ENCODE measurements at places on chromosomes 2 and 18. TPM values are rescaled to one million over a fixed set of nuclear protein-coding genes. Genes with fewer than 3 reads are reported as not detected.

The SRD5A2 gene
- not detected for total RNA-seq

The RFTN2 gene
- total RNA-seq: not detected

The MOGAT1 gene
- total RNA-seq: not detected

The PAX3 gene
- total RNA-seq: not detected

The ASB18 gene
- total RNA-seq: not detected

GRCh38 chr18:7953095-7953958 is 386.2 kb downstream of the PTPRM start:
- DNase-seq: no peak

- DNase-seq: peak; percentile 55
Measured at GRCh38 chr2:203790134-203790852, 77.3 kb upstream of the CTLA4 start.

DNA sequence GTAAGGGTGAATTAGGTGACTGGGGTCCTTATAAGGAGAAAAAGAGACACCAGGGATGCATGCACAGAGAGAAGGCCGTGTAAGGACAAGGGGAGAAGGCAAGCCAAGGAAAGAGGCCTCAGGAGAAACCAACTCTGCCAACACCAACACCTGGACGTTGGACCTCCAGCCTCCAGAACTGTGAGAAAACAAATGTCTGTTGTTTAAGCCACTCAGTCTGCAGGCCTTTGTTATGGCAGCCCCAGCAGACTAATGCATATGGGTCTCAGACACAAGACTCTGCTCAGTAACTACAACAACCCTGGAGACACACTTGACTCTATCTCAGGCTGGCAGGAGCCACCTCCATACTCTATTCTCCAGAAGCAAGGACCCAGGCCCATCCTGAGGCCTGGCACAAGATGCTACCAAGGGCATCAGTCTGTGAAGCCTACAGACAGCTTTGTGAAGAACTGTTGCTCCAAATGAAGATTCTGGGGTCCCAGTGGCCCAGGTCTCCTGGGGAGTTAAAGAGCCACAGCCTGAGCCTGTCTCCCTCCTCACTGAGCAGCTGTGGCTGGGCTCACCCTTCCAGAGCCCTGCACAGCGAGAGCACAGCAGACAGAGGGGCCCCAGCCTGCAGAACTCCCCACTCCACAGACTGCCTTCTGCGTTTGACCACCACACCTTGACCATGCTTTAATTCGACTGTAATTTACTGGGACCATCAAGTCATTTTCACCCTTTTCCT is 43.0 kb upstream of the SLC35G4 start:
- DNase-seq: no peak

DNA sequence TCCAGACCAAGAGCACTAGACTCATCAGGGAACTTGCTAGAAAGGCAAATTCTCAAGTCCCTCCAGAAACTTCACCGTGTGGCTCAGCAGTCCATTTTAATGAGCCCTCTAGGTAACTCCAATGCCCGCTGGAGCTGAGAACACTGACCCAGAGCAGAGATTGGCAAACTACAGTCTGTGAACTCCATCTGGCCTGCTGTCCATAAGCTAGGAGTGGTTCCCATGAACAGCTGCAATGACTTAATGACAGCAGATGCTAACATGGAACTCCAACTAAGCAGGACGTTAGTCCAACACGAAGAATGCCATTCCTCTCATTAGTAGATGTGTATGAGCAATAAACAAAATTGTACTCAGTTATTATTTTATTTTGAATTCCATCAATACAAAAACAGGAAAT is 371.9 kb downstream of the STK39 start:
- DNase-seq: no peak

GRCh38 chr2:41865263-41865662 is 182.6 kb upstream of the PKDCC start:
- DNase-seq: no peak

- peak; percentile 32 for DNase-seq
Measured at GRCh38 chr2:237967463-237967951, 693 bp downstream of the UBE2F start.

GRCh38 chr2:239409976-239410375 is 9.2 kb upstream of the HDAC4 start:
- DNase-seq: no peak

GRCh38 chr2:186717320-186718007 is 23.6 kb downstream of the FAM171B start:
- no peak for DNase-seq

GRCh38 chr2:69163109-69163508 is 150.1 kb downstream of the ANTXR1 start:
- DNase-seq: peak; percentile 76

DNA sequence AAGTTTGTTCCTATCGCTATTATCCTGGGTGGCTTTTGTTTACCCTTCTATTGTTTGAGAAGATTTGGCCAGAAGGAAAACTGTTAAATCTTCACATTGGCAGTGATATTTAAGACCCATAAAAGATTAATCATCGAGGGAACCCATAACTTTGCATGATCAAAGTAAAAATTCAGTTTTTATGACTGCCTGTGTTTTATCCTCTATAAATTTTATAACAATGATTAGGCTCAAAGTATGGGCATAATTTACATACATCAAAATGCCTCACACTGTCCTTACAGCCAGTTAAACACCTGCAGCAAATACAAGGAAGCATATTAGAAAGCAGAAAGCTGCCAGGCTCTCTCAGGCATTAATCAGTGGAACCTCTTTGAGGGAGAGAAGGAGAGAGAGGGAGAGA is 289.1 kb downstream of the ICOS start:
- no peak for DNase-seq

DNA sequence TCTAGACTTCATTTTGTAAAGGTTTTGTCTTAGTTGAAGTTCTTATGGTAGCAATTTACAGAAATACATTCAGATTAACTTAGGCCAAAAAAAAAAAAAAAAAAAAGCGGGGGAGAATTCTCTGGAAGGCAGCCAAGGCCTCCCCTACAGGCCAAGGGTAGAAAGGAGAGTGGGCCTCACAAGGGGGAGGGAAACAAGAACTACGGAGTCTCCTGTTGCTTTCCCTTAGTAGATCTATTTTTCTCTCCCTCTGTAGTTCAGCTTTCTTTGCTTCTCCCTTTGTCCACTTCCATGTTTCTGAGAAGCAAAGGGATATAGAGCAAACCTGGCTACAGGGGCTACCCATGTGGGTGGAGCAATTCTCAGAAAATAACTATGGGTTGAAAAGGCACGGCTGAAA is 2.4 kb upstream of the STK11IP start:
- DNase-seq: no peak

DNA sequence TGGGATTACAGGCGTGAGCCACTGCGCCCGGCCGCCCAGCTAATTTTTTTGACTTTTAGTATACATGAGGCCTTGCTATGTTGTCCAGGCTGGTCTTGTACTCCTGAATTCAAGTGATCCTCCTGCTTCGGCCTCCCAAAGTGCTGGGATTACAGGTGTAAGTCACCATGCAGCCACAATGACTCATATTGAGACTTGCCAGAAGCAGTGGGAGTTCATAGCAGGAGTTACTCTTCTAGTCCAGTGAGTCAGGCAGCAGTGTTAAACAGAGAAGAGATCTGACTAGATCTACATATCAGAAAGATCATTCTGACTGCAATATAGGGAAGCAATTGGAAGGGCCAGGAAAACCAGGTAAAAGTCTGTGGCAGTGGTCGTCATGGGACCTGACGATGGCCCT is 1.5 kb upstream of the FLACC1 start:
- DNase-seq: peak; percentile 92

DNA sequence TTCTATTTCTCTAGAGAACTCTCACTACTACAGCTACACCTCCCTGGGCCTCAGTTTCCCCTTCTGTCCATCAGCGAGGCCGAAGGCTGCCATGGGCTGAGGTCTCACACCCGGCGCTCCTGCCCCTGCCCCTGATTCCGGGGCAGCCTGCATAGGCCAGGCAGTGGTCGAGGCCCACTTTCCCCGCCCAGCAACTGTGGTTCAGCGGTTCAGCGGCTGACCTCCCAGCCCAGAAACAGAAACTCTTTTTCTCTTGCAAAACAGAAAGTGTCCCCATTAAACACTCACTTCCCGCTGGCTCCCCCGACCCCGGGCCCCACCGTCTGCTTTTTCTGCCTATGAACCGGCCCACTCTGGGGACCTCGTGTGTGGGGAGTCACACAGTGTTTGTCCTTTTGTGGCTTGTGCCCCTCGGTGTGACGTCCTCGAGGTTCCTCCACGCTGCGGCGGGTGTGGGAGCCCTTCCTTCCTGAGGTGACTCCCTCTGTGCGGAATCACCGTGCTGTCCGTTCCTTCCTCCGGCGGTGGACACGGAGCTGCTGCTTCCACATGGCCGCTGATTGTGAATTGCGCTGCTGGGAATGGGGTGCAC is 16.0 kb downstream of the PDCD1 start:
- no peak for DNase-seq

DNA sequence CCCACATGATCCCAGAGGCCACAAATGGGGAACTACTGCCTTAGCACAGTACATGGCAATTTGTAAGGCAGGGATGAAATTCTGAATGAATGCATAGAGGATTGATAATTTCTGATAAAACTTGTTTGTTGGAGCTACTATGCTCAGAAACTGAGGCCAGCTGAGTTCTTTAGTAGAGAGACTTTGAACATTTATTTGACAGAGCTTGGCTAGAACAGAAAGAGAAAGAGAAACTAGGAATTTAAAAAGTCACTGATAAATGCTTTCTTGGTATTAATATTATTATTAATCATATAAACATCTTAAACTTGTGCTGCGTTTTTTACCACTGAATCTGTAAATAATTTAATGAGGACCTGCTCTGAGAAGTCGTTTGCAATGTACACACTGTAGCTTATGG is 923.7 kb upstream of the CNTNAP5 start:
- no peak for DNase-seq

GRCh38 chr2:39470580-39470979 is 33.5 kb upstream of the MAP4K3 start:
- DNase-seq: no peak

DNA sequence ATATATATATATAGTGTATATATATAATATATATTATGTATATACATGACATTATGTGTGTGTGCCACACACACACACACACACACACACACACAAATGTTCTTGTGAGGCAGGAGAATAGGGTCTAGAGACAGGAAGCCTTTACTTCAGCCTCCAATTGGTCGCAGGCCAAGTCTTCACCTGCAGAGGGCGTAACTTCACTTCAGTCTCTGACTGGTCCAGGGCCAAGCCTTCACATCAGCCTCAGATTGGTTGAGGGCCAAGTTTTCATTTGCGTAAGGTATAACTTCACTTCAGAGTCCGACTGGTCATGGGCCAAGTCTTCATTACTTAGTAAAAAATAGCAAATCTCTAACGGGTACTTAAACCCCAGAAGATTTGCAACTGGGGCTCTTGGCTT is 13.2 kb upstream of the SS18 start:
- DNase-seq: peak; percentile 58

- DNase-seq: no peak
Measured at GRCh38 chr2:169798397-169798717, 314 bp upstream of the SSB start.

DNA sequence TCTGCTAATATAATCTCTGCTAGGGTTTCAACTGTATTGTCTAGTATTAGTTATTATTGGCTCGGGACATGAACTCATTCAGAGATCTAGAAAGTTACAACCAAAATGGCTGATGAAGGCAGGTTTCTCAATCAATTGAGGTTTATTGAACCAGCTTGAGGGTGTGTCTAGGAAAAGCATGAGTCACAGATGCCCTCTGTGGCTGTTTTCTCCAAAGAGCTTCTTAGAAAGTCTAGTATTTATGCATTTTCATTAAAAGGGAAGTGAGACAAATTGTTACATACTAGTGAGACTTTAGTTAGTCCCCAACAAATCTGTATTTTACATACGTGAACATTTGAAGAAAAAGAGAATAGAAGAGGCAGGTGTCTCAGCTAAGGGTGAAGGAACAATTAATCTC is 23.0 kb upstream of the RTTN start:
- DNase-seq: no peak

DNA sequence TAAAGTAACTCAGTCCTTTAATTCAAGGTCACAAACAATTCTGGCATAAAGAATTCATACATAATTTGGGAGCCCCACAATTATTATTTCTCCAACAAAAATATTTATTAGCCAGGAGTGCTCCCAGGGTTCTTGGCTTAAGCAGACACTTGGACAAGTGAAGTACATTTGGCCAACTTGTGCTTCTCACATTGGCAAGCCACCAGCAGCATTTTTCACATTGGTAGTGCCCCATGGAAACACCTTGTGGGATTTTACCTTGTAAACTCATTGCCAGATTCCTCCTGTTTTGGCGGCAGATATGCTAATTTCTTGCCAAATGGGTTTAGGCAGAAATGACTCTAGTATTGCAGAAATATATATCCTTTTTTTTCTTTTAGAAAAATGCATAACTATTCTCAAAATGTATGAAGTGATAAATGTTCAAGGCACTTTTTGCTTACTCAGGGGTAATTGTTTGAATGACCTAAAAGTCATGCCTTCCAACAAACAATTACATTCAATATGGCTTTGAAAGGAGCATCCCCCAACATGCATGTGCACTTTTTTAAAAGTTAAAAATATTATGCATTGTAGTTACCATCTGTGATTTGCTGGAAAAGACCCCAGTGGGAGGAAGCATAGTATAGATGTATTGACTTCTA is 113.5 kb downstream of the CSRNP3 start:
- DNase-seq: no peak

DNA sequence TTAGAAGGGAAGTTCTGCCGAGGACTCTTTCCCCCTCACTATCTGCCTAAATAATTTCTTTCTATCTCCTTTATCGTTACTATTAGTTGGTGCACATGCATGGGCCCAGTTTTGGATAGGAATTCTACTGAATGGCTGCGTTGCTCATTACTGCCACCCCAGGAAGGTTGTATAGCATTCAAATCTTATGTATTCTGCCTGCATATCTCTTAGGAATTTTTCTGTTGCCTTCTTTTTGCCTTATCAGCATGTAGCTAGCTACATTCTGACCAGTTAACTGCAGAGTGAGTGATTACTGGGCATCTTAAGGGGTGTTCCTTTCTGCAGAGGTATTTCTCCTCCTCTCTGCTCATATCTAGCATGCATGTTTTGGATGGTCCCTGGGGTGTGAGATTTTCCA is 239.6 kb downstream of the TDRD15 start:
- no peak for DNase-seq

DNA sequence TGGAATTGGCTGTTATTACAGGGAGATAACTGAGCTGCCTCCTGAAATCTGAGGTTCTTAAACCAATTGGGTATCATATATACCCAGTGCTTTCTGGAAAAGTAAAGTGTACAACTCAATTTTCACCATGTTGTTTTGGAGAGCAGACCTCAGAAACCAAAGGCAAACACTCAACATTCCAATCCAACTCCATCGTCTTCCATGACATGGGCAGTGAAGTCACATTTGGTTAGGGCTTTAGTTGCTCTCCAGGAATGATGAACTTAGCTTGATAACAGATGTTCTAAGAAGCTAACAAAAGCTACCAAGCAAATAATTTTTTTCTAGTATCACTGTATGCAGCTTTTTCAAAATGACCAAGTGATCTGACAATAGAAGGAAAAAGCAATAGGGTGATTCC is 107.0 kb upstream of the SLC35G4 start:
- DNase-seq: no peak

DNA sequence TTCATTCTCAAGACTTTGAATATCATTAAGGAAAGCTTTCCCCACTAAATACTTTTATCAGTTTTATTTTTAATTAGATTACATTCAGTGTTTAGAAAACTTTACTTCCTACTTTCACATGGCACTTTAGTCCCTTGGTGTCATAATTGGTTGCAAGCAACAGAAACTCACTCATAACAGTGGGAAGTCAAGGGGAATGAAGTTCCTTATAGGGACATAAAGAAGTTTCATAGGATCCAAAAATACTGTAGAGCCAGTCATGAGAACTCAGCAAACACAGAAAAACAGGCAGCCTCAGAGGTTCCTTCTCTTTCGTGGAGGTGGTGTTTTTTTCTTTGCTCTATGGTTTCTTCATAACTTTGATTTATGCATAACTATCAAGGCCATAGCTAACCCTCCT is 809.0 kb downstream of the BCL11A start:
- no peak for DNase-seq
